HCT116 (cell line): ENCODE measurements at places on chromosomes 16 and 17. TPM values are rescaled to one million over a fixed set of nuclear protein-coding genes. Genes with fewer than 3 reads are reported as not detected.

DNA sequence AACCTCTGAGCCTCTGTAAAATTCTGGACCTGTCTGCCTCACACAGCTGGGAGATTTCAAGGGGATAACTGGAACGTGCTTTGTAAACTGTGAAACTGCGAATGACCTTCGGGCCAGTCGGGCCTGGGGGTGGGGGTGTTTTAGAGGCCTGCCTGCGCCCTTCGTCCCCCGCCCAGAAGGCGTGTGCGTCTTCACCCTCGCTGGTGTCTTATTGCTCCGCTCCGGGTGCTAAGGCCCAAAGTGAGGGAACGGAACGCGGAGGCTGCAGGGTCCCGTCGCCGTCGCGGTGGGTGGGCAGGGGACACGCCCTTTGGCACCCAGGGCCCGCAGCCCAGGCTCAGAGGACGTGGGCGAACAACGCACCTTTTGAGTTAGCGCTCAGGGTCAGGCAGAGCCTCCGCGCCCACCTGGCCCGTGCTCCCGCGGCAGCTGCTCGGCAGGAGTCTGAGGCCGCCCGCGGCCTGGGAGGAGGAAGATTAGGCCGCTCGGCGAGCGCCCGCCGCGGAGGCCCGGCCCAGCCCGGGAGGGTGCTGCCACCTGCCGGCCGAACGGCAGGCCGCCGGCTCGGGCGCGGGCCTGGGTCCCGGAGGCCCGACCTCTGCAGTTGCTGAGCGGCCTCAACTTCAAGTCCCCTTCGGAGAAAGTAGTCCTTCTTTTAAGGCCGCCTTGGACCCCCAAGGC lies 29.7 kb downstream of the DCAKD start:
- DNase-seq, result no peak

PFAS gene
- total RNA-seq, result 80.6 TPM

GRCh38 chr16:47230296-47230695 lies 86.6 kb upstream of the NETO2 start:
- DNase-seq, result no peak

- DNase-seq, result no peak
These were observed 3.6 kb downstream of the LITAF start for GRCh38 chr16:11583166-11583565.

SAMD14 gene
- total RNA-seq, result 1.5 TPM

DNA sequence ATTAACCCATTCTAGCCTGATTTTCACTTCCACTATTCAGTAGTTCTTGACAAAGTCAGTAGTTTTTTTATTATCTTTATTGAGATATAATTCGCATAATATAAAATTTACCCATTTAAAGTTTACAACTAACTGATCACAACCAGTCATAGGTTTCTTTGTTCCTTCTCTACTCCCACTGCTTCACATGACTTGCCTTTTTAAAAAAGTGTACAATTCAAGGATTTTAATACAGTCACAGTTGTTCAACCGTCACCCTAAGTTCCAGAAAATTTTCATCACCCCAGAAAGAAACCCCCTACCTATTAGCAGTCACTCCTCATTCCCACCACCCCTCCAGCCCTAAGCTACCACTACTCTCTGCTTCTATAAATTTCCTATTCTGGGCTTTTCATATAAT lies 162.5 kb downstream of the TRIM37 start:
- no peak for DNase-seq

ABAT gene
- total RNA-seq, result 4.7 TPM

SMIM5 gene
- 0.12 TPM for total RNA-seq

DNA sequence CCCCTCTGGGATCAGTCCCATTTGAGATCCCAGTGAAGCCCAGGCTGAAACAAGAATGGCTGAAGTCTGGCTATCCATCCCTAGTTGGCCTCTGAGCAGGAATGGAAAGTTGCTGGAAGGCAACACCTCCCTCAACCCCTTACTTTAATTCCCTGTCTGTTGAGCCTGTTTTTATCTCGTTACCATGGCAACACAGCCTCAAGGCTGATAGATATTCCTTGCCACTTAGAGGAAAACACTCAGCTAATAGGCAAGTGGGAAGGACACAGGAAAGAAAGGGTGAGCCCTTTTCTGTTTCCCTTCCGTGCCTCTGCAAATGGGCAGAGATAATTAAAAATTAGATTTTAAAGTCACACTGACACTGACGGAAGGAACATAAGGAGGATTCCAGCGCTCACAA lies 75.5 kb upstream of the CLEC3A start:
- DNase-seq, result no peak

NPIPA2 gene
- 3.1 TPM for total RNA-seq

DNA sequence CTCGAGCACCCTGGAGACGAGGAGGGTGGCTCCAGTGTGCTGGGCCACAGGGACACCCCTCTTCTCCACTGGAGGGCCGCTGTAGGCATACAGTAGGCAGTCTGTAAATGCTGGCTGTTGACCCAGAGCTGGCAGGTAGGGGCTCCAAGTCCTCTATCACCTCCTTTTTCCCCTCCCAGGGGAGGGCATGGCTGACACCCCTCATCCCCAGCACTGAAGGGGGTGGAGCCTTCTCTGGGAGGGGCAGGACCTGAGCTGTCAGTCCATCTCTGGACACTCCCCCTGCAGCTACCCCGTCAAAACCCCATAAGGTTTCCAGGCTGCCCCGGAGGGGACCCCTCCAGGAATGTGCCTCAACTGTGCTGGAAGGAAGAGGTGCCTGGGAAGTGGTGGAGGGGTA lies 2.4 kb downstream of the KCNJ12 start:
- no peak for DNase-seq

GRCh38 chr16:8712589-8713361 lies 38.4 kb downstream of the ABAT start:
- no peak for DNase-seq

DNA sequence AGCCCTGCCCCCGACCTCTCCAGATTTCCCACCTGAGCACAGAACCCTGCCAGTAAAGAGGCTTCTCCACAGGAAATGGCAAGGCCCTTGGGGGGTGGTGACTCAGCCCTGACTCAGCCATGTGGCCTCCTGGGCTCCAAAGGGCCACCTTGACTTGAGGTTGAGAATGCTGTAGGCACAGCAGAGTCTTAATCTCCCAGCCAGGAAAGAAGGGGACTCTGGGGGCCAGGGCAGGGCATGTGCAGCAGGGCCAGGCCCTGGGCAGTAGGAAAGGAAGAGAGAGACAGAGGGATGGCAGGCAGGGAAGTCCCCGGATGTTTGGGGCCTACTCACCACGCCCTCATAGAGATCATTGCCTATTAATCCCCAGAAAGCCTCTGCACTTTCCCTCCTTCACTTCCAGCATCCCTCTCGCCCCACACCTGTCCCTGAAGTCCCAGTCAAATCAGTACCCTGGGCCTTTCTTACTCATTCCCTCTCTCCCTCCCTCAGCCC lies 4.8 kb upstream of the ITGA3 start:
- DNase-seq, result peak; percentile 96

DNA sequence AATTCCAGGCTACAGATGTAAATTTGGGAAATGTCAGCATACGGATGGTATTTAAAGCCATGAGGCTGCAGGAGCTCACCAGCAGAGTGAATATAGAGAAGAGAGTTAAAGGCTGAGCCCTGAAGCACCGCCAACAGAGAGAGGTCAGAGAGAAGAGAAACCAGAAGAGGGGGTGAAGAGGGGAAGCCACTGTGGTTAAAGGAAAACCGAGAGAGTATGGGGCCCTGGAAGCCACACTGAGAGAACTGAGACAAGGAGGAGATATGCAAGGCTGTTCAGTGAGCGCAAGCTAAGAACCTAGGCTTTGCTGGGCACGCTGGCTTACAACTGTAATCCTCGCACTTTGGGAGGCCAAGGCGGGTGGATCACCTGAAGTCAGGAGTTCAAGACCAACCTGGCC lies 24.6 kb downstream of the COPRS start:
- no peak for DNase-seq

DNA sequence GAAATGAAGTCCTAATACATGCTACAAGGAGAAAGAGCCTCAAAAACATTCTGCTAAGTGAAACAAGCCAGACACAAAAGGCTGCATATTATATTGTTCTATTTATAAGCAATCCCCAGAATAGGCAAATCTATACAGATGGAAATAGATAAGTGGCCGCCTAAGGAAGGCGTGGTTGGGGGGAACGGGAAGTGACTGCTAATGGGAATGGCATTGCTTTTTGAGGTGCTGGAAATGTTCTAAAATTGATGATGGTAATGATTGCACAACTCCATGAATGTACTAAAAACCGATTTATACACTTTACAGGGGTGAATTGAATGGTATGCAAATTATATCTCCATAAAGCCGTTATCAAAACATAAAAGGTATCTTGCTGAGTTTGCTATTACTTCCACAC lies 67.7 kb downstream of the GAS7 start:
- DNase-seq, result no peak

DNA sequence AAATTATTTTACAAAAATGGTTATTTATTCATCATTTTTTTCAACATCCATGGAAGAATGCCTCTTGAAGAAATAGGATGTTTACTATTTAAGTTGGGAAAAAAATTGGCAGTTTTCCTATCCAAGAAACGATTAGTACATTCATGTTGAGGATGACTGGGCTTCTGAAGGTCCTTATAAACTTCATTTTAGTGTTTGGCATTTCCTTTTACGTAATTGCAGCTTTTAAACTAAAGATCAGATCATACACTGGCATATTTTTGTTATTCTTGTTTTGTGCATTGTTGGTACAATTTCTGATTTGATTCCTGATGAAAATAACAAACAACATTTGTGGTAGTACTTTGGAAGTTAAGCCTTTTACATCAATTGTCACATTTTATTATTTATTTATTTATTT lies 11.5 kb downstream of the KCNJ16 start:
- DNase-seq, result no peak

DNA sequence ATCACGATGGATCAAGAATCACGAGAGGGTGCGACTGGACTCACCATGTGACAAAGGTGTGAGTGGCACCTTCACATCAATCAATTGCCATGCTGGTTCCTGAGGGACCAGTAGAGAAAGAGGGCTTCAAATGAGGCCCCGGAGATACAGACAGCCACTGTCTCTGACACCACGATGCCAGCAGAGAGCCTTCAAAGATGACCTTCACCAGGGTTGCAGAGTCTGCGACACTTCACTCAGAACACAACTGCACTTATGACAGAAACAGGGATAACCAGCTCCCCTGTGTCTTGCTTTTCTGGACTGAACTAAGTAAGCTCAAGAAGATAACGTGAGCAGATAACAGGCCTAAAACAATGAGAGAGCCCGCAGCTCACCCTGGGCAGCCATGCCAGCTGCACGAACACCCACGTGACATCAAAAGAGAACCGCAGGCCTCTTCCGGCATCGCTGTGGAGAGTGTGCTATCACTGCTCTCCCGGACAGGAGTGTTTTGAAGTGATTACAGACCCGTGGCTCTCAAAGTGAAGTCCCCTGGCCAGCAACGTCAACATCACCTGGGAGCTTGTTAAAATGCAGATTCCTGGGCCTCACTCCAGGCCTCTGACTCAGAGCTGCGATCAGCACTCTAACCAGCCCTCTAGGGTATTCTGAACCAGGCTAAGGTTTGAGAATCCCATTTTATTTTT lies 36.4 kb downstream of the KLHDC4 start:
- no peak for DNase-seq

KRT12 gene
- total RNA-seq, result not detected

CES4A gene
- not detected for total RNA-seq

GRCh38 chr17:20244671-20245070 lies 222.7 kb downstream of the LGALS9B start:
- DNase-seq, result no peak

GRCh38 chr17:75701288-75701687 lies 20.0 kb upstream of the ITGB4 start:
- DNase-seq, result no peak

TMEM204 gene
- total RNA-seq, result 0.22 TPM

MYLK3 gene
- total RNA-seq, result 0.22 TPM

GRAPL gene
- 0.44 TPM for total RNA-seq

DPEP2 gene
- not detected for total RNA-seq
